ENCODE measurements at places on chromosomes 4 and X. TPM values are rescaled to one million over a fixed set of nuclear protein-coding genes. Genes with fewer than 3 reads are reported as not detected.

Gene TMEM150C
- total RNA-seq, result 7.8 TPM

Gene PDGFRA
- 4.8 TPM for total RNA-seq

Gene CDK16
- 206 TPM for total RNA-seq

Gene SERPINA7
- not detected for total RNA-seq

Gene GAGE12F
- not detected for total RNA-seq

Gene LINC00632
- total RNA-seq, result 107 TPM

Data from type B pancreatic cell (in vitro differentiated cells).